Stimulated activated CD4-positive, alpha-beta T cell treated with anti-CD3 and anti-CD28 coated beads, Interleukin-1b, Interleukin-23, amount 100 ng/mL, for 1 hour (primary cell): ENCODE measurements at places on chromosomes 2 and 18.
A peak's percentile ranks its signal among the peaks of the same experiment; 100 is the strongest.

DNA sequence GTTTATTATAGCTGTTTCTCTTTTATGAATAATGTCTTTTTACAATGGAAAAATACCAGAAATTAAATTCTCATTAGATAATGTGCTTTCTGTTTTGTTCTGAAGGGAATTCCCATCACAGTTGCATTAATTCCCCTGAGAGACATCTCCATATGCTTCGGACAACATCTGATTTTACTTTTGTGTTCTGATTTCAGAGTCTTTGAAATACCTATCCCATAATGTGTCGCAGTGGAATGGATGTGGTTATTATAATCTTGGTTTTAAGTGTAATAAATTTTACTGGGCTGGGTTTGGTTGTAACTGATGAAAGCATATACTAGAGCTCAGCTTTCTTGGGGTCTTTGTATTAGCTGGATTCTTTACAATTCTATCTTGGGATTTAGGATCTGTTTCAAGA lies 12.5 kb downstream of the SPTBN1 start:
- DNase-seq: no peak

DNA sequence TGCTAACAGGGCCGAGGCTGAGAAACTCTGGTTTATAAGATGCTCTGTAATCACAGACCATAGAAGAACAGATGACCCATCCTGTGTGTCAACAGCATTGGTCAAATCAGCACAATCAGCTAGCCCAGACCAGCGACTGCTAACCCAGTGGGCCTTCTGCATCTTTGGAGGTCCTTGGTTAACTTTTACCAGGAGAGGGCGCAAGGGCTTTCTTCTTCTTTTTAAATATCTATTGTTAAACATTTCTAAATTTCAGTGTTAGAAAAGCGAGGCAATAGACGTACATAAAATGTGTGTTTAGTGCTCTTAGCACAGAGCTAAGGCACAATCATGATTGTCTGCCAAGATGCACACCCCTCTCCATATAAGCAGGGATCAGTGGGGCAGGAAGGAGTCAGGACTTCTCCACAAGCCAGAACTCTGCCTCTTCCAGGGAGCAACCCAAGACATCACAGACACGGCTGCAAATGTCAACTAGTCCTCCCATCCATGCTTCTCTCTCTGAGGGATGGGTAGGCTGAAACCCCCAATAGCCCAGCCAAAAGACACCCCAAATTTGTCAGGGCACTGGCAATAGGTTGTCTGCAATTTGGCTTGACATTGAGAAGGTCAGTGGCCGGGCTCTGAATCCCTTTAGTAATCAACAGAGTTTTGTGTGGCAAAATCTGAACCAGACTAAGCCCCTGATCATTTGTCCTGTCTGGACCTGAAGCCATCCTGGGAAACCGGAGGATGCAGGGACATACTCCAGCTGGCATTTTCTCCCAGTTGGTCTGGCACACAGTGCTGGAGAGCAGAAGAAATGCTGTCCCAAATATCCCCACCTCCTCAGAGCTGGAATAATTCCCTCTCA lies 188.2 kb downstream of the BCL2 start:
- DNase-seq: peak; percentile 36

- no peak for DNase-seq
These were observed 52.1 kb downstream of the CYRIA start for GRCh38 chr2:16613539-16614011.

GRCh38 chr2:96957244-96957643 lies 29.1 kb downstream of the FAM178B start:
- no peak for DNase-seq

- no peak for DNase-seq
These were observed 286.5 kb upstream of the SYT4 start for GRCh38 chr18:43563780-43564179.

DNA sequence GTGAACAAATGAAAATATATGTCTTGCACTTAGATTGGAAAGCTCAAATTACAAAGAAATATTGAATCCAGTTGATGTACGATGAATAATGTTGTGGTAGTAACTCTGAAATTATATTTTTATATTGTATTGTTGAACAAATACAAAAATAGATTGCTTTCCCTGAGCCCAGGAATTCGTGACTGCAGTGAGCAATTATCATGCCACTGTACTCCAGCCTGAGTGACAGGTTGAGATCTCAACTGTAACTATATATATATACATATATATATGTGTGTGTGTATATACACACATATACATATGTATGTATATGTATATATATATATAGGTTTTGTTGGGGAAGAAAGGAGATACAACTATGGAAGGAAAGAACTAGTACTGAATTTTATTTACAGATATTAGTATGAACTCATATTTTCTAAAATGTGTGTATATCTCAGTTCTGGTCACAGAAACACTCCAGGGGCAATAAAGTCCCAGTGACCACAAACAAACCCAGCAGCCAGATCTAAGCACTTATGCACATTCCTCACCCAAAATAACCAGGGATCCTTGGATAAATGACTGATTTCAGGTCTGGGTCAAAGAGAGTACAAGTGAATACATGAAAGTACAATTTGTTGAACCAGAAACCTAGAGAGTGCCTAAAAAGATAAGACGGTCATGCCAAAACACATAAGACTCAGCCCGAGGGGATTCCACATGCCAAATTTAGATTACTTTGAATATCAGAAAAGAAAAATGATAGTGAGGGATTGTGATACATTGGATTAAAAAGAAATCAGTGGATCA lies 146.3 kb downstream of the TMX3 start:
- no peak for DNase-seq

- DNase-seq: no peak
These were observed 108.3 kb upstream of the LTBP1 start for GRCh38 chr2:32838418-32838817.

GRCh38 chr2:3189076-3189591 lies 188.5 kb downstream of the EIPR1 start:
- DNase-seq: no peak

DNA sequence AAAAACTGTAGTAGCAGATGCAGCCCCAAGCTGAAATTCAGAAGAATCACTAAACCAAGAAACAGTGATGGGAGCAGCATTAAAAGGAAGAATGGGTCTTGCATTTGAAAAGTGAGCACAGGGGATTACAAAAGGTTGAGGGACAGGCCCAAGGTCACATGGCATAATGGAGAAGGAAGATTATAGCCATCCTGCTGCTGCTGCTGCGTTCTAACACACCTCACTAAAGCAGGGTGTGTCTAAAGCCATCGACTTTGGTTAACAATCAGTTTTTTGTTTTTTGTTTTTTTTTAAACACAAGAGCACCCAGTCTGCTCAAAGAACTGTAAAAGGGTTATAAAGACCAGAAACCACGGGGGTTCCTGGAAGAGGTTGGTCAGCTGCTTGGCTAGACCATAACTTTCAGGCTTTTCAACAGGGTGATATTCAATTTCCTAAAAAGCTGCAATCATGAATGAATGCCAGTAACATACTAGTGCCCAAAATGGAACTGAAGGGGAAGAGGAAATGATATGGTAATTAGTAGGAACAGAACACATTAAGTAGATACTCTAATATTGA lies 102.6 kb downstream of the MYO5B start:
- no peak for DNase-seq

DNA sequence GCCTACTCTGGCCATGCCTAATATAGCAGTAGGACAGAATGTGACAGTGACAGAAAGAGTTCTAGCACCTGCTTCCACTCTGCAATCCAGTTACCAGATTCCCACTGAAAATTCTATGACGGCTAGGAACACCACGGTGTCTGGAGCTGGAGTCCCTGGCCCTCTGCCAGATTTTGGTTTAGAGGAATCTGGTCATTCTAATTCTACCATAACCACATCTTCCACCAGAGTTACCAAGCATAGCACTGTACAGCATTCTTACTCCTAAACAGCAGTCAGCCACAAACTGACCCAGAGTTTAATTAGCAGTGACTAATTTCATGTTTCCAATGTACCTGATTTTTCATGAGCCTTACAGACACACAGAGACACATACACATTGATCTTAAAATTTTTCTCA lies 45.2 kb upstream of the TTR start:
- DNase-seq: no peak

DNA sequence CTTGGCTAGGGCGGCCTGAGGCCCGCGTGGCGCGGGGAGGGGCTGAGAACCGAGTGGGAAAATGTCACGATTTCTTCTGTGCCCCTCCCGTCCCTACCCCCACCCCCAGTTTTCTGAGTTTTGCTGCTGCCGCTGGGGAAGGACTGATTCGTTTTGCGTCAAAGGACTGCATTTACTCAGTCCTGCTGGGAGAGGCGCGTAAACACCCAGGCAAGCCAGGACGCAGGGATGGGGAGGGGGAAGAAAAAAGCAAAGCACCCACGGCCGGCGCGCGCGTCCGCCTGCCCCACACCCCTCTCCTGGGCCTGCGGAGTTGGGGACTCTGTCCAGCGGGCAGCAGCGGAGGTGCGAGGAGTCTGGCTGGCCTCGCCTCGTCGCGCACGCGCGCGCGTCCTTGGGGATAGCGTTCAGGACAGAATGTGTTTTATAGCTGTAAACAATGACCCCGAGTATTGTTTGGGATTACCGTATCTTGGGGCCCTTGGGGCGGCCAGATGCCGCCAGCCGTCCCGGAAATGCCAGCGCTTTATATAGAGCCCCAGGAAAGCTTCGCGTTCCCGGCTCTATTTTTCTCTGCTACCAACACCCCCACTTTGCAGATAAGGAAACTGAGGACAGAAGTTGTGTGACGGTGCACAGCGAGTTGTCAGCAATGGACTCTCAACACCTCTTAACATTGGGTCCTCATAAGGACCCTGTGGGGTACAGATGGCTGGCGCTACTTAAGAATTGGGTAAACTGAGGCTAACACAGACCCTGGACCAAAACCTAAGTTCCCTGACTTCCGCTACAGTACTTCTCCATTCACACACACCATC lies 1.7 kb upstream of the FOSL2 start:
- DNase-seq: no peak

- no peak for DNase-seq
These were observed 74.7 kb downstream of the BMPR2 start for GRCh38 chr2:202450785-202451184.

DNA sequence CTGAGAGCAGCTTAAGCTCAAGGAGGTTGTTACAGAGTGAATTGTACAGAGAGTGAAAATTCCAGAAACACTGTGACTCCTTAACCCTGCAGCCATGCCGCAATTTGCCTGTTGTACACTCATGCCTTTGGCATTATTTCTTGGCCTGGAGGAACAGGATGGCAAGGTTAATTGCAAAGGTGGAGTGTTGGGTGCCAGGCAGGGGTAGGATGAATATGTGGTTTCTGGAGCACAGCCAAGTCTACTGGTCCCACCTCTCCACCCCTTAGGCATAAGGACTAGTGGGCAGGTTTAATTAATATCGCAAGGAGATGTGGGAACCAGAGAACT lies 250.2 kb downstream of the LRRTM1 start:
- DNase-seq: no peak

- DNase-seq: no peak
These were observed 478.2 kb downstream of the PTPRM start for GRCh38 chr18:8045160-8045883.

DNA sequence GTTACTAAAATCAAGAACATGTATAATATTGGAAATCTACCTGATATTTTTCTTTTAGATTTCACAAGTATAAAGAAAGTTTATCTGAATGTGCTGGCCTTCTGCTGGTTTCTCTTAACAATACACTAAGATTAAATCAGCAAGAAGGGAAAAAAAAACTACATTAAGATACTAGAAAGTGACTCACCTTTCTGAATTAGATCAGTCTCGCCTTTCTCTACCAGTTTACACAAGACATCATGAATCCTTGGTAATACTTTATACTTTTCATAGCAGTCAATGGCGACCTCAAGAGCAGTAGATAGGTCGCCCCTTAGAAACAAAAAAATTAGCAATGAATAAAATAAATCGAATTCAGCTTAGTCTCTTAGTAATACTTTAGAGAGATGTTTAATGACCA lies 61.2 kb downstream of the LRPPRC start:
- DNase-seq: no peak

GRCh38 chr2:235666213-235666781 lies 172.5 kb downstream of the AGAP1 start:
- no peak for DNase-seq

- DNase-seq: no peak
These were observed 272.4 kb upstream of the NRXN1 start for GRCh38 chr2:51304311-51304710.

DNA sequence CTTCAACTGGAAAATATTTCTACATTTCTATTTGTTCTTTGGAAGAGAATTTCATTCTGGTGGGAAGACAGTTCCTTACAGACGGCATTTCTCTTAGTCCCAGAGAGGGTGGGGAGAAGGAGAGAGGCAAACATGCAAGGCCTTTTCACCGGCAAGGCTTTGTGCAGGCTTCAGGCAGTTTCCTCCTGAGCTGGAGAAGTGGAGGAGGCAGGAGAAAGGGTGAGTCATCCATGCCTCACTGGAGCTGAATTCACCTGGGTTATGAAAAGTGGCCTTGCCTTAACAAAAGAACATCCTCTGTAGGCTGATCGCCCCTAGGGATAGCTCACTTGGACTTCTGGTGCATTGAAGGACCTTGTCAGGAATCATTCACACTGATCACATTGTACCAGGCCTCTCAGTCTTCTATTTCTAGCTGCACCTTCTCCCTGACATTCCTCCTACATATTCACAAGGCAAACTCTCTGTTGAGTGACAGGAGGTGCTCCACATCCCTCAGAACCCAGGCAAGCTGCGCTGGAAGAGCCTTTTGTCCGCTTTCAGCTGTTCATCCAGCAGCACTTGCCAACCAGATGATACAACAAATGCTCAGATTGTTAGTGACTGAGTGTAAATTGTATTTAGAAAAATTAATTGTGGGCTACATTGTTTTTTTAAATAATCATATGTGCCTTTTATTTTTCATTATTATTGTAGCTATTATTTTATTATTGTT lies 796.1 kb downstream of the DCDC2C start:
- no peak for DNase-seq

DNA sequence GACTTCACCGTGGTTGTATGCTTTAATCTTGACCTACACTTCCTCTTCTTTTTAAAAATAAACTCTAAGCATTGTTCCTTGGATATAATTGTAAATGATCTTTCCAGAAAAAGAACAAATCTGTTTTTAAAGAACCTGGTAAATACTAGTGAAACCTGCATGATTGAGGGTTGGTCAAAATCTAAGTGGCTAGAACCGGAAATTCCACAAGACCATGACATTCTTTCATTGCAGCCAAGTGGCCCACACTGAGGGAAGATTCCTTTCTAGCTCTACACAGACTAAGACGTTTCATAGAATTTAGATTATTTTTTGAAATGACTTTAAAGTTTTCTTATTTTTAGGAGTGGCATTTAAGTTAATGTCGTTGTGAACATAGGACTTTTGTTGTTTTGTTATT lies 356.7 kb downstream of the NYAP2 start:
- DNase-seq: no peak

- DNase-seq: no peak
These were observed 605.2 kb upstream of the CELF4 start for GRCh38 chr18:38170845-38171244.

- no peak for DNase-seq
These were observed 274.2 kb downstream of the DYSF start for GRCh38 chr2:71727562-71727961.

DNA sequence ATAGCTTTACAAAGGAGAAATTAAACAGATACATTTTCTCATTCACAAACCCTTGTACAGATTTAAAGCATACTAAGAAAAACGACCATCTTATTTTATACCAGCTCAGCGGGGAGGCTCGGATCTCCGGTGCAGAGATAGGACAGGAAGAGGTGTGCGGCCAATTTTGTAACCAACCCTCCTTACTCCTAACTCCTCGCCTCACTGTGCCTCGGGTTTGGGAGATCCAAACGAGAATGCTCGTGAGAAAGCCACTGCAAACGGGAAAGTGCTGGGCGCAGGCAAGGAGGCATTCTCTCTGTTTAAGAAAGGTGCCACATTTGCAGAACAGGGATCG lies 1.2 kb downstream of the KDSR start:
- no peak for DNase-seq

- DNase-seq: no peak
These were observed 10.6 kb upstream of the BOK start for GRCh38 chr2:241547781-241548450.

- DNase-seq: no peak
These were observed 7.6 kb downstream of the ESPNL start for GRCh38 chr2:238107525-238108422.
